ENCODE measurements at places on chromosomes 5 and 9.

DNA sequence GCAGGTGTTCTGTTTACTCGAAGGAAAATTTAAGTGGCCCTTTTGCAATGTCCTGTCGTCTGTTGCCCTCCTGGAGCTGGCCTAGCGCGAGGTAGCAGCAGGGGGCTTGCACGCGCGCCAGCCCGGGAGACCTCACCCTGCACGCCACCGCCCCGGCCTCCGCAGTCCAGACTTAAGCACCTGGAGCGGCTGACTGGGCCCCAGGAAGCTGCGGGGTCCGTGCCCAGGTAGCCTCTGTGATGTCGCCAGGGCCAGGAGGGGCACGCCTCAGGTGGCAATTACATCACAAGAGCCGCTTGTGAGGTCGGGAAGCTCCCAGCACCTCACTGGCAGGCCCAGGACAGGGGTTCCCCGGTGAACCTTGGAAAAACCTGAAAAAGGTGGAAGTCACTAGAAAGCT lies at the start of gene SAXO1:
Gene SAXO1 (minus strand): TSS at position 195 of the 400 bp plus-strand sequence. CDS start 301 bp downstream, outside the sequence.
- no peak for DNase-seq

DNA sequence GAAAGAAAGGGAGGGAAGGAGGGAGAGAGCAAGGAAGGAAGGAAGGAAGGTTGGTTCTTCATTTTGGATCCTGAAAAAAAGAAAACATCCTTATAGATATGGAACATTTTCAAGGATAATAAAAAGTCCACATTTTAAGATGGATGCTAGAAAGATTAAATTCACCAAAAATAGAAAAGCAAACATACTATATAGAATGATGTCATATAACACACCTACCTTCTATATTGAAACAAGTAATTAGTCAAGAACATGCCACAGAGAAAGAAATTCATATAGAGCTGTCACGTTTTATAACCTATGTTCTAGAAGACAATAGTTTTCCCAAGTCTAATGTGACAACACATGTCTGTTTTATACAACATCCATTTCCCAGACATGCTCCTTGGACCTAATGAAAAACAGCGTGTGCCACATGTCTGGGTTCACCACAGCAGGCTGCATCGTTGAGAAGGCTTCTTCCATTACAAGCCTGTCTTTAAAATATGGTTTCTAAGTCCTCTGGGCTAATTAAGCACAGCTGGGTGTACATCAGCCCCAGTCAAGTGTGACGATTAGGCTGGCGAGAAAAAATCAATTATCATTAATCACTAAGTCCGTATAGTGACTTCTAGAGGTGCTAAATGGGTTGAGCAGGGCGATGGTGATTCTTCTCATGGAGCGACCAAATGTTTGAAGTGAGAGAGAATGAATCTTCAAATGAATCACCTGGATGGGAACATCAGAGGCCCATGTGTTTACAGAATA lies 301.8 kb downstream of the TLE1 start:
- no peak for DNase-seq

- DNase-seq, result no peak
These were observed 157.8 kb upstream of the TNC start for GRCh38 chr9:115275753-115276152.

DNA sequence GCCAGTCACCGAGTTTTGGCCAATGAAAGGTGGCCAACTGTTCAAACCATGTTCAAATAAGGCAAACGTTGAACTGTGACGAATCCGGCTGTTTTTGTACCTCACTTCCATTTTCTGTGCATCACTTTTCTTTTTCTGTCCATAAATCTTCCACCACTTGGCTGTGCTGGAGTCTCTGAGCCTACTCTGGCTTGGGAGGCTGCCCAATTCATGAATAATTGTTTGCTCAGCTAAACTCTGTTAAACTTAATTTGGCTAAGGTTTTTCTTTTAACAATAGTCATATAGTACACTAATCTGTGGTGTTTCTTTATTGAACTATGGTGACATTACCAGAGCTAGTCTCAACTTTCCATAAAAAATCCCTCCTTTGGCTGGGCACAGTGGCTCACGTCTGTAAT lies 11.3 kb downstream of the NIM1K start:
- DNase-seq, result no peak

DNA sequence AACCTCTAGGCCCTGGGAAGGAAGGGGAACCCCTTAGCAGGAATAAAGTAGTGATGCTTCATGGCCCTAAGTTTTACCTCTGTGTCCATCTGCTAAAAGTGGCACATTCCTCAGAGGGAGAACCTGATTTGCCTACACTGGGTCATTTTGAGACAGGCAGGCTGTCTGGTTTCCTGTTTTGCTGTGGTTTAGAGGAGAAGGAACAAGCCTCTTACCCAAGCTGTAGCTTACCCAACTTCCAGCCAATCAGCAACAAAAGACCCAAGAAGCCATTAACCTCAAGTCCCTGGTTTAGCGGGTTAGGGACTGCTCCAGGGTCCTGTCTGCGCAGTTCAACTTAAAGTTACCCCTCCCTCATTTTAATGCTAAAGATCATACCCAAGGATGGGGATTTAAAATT lies 411.0 kb downstream of the MAT2B start:
- DNase-seq, result peak; percentile 42

DNA sequence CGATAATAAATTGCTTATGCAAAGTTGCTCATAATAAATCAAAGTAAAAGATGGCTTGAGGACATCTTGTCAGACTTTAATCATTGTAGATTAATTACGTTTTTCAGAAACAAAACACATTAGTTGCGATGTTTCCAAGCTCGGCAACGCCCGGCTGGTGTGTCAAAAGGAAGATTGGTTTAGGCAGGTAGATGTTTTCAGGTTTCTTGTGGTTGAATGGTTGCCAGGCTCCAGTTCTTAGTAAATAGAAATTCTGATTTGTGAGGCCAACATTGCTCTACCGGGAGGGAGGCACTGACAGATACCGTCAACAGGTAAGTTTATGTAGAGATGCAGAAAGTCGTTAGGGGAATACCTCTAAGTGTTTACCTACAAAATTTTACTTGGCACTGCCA lies 280.3 kb downstream of the NPR3 start:
- DNase-seq, result no peak

DNA sequence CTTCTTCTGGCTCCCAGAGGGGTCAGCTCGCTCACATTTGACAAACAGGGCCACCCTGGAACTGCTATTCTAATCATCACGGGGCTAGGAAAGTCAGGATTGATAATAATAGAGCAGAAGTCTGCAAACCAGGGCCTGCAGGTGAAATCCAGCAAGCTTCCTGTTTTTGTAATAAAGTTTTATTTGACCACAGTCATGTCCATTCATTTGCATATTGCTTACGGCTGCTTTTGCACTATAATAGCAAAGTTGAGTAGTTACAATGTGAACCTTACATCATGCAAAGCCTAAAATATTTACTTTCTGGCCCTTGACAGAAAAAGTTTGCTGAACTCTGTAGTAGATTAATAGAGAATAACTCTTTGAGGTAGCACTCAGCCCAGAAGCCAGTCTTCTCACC lies 63.2 kb upstream of the CTXN3 start:
- DNase-seq, result no peak

DNA sequence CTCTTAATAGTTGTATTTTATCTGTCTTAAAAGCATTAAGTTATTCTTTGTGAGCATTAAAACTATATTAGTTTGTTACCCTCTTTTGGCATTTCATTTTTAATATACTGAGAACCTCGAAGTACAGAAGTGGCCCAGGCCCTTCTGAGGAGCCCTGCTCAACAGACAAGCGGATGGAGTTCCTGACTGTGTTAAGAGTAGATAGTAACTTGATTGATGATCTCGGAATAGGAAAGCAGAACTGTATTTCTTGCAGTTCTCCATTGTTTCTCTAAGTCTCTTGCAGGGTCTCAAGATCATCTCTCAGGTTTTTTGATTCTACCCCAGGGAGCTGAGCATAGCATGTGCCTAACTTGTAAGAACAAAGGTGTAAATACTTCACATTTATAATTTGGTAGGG lies 139.6 kb downstream of the SMARCA2 start:
- no peak for DNase-seq

DNA sequence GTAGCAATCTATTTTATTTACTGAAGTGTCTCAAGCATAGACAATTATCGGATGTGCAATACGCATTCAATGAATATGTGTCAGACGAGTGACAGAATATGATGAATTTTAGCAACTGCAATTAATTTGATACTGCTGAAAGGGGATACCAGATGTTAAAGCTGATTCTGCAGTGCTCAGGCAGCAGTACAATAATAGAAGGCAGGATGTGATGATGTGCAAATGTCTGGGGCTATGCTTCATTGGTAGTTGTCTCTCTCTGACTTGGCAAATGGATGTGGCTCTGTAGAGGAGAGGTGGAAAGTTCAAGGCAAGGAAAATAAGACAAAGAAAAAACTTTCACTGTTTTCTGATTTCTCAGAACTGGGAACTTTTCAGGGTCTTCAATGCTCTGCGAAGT lies 721.2 kb downstream of the CDH18 start:
- DNase-seq, result no peak

DNA sequence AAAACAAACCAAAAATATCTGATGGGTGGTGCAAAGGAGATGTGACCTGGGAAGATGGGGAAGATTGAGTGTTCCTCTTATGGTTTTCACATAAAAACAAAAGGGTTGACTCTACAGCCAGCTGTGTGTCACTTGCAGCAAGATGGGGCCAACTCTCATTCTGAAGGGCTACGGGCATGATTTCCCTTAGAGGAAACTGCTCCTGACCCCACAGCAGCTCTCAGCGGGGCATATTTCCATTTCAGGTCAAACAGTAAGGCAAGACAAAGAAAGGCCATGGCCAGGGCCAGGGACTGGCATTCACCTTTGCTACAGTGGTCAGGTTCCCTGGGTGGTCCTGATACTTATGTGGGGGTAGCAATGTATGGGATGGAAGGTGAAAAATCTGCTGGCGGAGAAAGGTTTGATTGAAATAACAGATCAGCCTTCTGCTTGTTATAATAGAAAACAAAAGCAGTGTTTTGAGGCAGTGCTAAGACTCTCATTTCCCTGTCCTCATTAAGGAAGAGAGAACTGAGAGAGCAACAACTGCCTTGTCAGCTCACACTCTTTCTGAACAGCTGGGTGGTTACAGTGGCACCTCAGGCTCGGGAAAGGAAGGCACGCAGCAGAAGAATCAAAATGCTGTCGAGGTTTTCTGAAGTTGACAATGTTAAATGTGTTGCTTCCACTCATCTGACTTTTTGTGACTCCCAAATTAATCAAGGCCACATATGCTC lies 120.7 kb upstream of the PCA3 start:
- peak; percentile 44 for DNase-seq

DNA sequence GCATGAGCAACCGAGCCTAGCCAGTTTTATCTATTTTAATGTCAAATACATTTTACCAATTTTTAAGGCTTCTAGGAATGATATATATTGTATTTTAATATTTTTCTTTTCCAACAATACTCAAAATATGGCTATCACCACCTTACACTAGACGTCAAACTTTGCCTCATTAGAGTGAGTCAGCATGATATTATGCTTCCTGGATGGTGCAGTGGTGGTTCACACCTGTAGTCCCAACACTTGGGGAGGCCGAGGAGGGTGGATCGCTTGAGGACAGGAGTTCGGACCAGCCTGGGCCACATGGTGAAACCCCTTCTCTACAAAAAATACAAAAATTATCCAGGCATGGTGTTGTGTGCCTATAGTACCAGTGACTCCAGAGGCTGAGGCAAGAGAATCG lies 7.3 kb upstream of the CDC14B start:
- DNase-seq, result no peak

GRCh38 chr5:14909369-14909768 lies 37.8 kb upstream of the ANKH start:
- no peak for DNase-seq

- DNase-seq, result no peak
These were observed 154.4 kb downstream of the MACROH2A1 start for GRCh38 chr5:135244620-135245021.

DNA sequence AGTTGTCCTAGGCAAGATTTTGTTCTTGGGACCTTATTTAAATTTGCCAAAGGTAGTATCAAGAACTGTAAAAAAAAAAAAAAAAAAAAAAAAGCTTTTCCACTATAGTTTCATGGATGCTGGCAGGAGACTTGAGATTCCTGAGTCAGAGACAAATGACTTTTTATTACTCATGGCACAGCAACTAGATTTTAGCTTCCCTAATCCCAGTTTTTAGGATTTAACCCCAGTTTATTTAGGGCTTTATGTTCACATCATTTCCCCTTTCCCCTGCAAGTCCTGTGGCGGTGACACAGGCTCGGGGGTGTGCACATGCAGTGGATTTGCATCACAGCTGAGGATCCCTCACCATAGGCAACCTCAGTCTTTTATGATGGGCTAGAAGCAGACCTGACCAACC lies 144.9 kb downstream of the GOLPH3 start:
- DNase-seq, result peak; percentile 92

DNA sequence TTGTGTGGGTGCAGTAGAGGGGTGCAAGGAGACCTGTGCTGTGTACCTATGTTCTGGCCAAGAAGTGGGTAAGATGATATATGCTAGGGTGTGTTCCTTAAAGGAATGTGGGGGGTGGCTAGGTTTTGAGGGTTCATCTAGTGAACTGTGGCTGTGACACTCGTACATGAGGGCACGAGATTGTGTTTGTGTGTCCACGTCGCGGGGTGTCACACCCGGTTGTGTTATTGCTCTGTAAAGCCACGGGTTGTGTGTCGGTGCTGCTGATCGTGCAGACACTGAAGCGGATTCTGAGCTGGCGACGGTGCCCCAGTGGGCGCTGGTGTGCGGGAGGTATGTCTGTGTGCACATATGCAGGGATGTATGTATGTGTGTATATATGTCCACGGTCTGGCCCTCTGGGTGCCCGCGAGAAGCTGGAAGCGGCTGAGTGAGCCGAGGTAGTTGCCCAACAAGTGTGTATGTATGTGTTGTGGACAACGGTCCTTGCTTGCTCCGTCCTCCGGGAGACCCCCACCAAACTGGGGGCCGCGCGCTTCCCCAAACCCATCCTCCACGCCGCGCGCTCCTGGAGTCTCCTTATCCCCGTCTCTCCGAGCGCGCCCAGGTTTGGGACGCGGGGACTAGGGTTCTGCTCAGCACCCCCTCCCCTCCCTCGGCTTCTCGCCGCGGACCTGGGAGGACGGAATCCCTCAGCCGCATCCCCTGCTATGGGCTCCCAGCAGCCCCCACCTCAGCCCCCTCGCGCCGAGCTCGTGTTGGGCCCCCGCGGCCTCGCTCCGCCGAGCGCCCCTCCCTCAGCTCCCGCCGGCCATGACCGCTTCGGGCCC lies 639 bp downstream of the PCDH1 start:
- no peak for DNase-seq

GRCh38 chr9:16661816-16662215 lies 208.7 kb downstream of the BNC2 start:
- no peak for DNase-seq

DNA sequence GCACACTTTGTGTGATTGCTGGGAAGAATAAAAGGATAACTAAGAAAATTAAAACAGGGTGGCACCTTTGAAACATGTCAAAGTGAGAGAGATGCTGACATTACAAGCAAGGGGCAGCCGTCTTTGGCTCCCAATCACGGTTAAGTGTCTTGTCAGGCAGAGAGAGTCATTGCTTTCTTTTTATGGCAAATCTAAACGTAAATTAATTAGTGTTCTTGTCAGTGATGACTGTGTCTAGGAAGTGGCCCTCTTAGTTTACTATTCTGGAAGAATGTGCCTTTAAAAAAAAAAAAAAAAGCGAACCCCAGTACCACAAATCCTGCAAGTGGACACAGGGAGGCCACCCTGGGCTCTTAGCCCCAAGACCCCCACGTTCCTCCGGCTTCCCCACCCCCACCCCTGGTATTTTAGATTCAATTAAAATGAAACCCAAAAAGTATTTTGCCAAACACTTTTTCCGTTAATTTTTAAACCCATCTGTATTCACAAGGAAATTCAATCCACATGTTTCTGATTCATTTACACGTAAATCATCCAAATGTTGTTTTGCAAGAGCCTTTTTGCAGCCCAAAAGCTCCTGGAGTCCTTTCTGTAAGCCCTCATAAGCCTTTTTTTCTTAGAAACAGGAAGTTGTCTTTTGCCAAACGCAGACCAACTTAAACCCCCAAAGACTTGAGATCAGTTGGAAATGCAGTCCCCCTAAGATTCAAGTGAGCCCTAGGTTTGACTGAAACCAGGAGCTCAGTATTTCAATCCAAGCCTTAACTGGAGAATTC lies 399.3 kb downstream of the EBF1 start:
- DNase-seq, result no peak

All from suppressor macrophage treated with lipopolysaccharide for 1 hour (primary cell).